ENCODE measurements at places on chromosomes 11 and 22.

GRCh38 chr11:134360050-134360835 is 28.5 kb downstream of the GLB1L2 start:
- peak; percentile 55 for DNase-seq

- DNase-seq: no peak
These were observed 58.8 kb downstream of the ENDOD1 start for GRCh38 chr11:95148406-95148805.

DNA sequence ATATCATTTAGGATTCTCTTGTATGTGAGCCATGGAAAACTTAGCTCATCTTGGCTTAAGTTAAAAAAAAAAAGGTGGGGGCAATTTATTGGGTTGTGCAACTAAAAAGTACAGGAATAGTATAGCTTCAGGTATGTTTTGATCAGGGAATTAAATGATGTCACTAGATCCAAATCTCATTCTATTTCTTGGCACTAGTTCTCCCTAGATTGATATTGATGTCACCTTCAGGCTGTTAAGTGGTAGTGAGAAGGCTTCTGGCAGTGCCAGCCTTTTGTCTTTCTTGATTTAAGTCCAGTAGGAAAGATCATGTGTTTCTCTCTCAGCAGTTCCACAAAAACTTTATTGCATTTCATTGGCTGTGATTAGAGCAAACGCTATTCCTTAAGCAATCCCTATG is 65.0 kb upstream of the ZBED5 start:
- DNase-seq: no peak

- no peak for DNase-seq
These were observed 32.0 kb downstream of the POU2AF3 start for GRCh38 chr11:111330234-111330893.

DNA sequence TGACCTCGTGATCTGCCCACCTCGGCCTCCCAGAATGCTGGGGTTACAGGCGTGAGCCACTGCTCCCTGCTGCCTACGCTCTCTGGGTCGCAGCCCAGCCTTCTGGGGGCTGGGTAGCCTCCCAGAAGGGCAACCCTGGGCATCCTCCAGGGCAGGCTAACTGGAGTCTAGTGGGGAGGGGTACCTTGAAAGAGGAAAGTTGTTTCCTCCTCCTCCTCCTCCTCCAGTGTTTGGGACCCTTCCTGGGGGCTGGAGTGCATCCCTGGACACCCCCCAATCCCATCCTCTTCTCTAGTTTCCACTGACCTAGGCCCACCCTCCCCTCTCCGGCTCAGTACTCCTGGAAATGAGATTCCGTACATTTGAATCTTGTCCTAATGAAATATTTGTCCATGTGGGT is 1.3 kb downstream of the PNPLA3 start:
- DNase-seq: no peak

DNA sequence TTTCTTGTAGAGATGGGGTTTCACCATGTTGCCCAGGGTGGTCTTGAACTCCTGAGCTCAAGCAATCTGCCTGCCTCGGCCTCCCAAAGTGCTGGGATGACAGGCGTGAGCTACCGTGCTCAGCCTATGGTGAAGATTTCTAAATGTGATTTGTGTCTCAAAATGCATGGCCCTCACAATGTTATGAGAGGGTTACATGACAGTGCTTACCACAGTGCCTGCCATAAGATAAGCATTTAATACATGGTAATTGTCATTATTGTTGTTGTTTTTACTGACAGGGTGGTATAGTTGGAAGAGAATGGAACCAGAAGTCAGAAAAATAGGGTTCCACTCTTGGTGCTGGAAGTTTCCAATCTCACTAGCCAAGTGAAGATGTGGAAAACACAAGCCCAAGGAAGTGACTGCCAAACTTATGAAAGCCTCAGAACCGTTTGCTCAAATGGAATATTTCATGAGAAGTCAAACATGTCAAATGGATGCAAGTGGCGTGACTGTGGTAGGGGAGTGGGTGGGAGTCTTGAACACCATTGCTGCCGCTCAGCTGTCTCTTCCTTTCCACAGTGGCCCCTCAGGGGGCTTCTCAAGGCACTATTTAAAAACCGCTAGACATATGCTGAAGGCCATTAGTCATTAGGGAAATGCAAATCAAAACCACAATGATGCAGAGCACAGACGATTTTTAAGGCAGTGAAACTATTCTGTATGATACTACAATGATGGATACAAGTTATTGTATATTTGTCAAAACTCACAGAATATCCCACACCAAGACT is 29.1 kb upstream of the LMO2 start:
- DNase-seq: no peak

GRCh38 chr11:34869425-34869824 is 46.8 kb downstream of the APIP start:
- DNase-seq: no peak

DNA sequence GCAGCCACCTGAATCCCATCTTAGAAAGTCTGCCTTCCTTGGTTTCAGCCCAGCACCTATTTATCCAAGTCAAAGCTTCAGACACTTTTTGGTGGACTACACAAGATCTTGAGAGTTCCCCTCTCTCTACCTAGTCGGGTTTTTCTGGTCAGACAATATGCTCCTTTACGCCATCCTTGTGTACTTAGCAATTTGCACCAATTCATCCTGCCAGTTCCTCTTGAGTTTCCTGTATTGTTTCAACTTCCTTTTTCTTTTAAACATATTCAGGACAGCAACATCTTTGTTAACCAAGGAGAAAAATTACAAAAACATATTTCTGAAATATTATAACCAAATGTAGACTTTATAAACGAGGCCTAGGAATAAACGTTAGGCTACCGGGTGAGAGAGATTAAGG is 368.2 kb upstream of the CADM1 start:
- DNase-seq: no peak

- DNase-seq: no peak
These were observed 98.0 kb downstream of the SLC36A4 start for GRCh38 chr11:93099806-93100205.

DNA sequence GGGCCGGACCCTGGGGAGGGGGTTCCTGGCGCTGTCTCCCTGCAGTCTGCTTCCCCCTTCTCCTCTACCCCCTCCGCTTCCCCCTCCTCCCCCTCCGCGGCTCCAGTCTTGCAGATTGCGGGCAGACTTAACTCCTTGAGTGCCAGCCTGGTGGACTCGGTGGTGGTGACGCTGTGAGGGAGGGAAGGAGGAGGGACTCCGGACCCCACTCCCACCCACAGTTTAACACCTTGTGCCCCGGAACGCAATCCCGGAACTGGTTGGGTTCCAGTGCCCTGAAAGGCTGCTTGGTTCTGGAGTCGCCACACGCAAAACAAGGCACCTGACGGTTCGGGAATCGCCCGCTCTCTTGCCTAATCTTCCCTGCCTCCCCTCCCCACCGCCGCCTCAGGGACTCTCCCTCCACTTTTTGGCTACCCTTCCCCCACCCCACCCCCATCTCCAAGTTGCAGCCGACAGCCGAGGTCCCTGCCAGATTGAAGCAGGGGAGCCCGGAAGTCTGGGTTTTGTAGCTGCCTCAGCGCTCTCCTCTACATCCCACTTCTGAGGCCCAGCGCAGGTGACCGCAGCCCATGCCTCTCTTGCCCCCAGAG is 3.9 kb upstream of the BCL9L start:
- DNase-seq: peak; percentile 78

DNA sequence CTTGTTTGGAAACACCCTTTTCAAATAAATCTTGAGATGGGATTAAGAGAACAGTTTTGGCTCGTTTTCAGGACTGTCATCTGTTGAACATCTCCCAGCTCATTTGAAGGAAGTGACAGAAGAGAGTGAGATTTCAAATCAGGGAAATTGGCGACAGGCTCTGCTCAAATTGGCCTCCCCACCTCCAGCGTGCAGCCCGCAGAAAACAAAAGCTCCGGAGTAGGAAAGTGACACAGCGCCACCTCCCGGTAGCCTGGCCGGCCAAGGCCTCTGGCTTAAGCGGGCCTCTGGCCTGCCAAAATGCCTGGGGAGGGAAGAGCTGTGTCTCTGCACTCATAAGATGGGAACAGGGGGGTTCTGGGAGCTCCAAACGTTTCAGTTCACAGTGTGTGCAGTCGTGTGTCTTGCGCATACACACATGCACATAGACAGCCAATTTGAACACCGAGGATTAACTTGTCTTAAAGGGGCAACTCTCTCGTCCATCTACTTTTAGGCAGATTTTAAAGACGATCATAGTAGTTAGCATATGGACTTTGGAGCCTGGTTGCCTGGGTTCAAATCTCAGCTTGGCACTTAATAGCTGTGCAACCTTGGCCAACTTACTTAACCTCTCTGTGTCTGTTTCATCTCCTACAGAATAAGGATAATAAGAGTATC is 132.7 kb upstream of the RCN1 start:
- peak; percentile 32 for DNase-seq

DNA sequence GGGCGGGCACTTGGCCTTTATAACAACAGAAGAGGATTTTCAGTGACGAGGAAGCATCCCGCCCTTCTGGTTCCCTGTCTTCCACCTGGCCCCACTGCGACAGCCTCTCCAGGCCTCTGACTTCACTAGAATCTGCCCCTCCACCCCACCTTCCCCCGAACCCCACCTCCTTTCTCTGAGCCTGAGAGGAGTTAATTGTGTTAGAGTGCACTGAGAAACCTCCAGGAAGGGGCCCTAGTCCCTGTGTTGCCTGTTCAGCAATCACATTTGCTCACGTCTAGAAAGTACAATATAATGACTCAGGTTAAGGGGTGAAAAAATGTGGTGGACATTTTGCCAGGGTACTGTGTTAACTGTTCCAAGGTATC is 38.8 kb downstream of the PTPRJ start:
- DNase-seq: no peak

- DNase-seq: no peak
These were observed 16.7 kb downstream of the KREMEN1 start for GRCh38 chr22:29089507-29089906.

- no peak for DNase-seq
These were observed 1.6 kb downstream of the HNRNPUL2 start for GRCh38 chr11:62725646-62726045.

GRCh38 chr11:65334696-65335295 is 1.1 kb downstream of the DPF2 start:
- no peak for DNase-seq

GRCh38 chr22:19167106-19167869 is 11.2 kb downstream of the SLC25A1 start:
- no peak for DNase-seq

DNA sequence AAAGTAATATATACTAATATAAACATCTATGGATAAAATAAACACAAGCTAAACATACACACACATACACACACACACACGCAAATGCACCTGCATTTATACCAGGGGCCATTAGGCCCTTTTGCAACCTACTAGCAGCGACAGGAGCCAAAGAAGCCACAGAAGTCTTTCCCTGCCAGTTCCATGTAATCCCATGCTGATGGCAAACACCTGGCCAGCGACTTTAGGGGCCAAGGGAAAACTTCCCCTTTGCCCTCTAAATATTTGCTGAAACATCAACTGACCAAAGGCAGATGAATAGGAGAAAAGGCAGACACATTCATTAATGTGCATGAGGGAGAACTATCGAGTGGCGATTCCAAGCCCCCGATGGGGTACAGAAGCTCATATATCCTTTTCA is 14.8 kb upstream of the P2RY2 start:
- DNase-seq: no peak
